ENCODE measurements at places on chromosomes 4 and X. TPM values are rescaled to one million over a fixed set of nuclear protein-coding genes. Genes with fewer than 3 reads are reported as not detected.

DNA sequence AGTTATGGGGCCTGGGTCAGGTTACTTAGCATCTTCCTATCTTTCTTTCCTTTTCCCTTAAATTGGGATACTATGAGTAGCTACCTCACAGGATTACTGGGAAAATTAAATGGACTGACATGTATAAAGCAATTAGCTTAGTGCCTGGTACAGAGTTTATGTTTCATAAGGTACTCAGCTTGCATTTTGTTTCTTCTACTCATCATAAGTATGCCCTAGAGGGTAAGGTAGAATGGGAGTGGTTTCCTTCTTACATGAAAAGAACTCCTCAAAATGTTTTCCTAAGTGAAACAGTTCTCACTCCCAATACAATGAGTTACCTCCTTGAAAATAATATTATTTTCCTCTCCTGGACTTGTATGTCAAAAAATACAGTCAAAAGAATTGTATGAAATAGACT lies 75.7 kb downstream of the NPFFR2 start:
- DNase-seq, result no peak

DNA sequence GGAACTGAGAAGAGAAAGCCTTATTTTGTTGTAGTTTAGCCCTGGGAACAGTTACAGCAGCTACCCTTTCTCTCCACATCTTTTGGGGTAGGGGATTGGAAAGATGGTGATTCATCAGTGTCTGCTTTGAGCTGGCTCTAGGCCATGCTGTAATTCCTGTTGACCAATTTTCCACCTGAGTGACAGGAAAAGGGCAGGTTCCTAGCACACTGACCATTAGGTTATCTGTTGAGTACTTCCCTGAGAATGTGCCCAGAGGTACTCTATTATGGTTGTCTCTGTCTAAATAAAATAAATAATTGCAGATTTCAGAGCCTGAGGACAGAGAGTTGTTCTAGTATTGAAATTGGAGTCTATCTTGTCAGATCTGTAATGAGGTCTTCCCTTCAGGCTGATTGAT lies 109.0 kb downstream of the ENOX2 start:
- no peak for DNase-seq

- no peak for DNase-seq
These were observed 29.6 kb downstream of the REST start for GRCh38 chr4:56937262-56937661.

DNA sequence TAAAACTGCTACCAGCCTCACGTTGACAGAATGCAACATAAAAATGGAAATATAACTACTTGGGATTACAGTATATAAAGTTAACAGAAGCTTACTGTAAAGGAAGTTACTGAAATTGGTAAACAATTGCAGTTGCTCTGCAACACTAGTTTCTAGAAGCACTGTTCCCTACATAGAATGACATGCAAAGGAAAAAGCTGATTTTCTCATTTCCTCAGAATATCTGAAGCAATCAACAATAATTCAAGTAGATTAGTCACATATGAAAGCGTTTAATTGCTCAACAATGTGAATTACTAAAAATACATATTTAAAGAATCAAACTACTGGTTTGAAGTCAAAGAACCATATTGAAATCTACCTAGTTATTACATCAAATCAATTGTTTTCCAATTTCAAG lies 31.8 kb downstream of the PDGFC start:
- DNase-seq, result no peak

GRCh38 chr4:76441881-76442280 lies 6.9 kb downstream of the SHROOM3 start:
- no peak for DNase-seq

DNA sequence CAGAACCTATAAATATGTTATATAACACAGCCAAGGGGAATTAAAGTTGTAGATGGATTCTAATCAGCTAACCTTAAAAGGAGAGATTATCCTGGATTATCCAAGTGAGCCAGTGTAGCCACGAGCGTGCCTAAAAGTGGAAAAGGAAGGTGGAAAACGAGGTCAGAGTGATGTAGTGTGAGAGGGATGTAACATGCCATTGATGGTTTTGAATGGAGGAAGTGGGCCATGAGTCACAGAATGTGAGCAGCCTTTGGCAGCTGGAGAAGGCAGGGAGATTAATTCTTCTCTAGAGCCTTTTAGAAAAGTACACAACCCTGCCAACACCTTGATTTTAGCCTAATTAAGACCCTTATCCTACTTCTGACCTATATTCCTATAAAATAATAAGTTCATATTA lies 149.1 kb downstream of the SLC39A8 start:
- no peak for DNase-seq

GRCh38 chrX:108022491-108023089 lies 22.3 kb upstream of the VSIG1 start:
- DNase-seq, result no peak

- no peak for DNase-seq
These were observed 75.8 kb downstream of the MAGEB10 start for GRCh38 chrX:27883468-27884092.

DNA sequence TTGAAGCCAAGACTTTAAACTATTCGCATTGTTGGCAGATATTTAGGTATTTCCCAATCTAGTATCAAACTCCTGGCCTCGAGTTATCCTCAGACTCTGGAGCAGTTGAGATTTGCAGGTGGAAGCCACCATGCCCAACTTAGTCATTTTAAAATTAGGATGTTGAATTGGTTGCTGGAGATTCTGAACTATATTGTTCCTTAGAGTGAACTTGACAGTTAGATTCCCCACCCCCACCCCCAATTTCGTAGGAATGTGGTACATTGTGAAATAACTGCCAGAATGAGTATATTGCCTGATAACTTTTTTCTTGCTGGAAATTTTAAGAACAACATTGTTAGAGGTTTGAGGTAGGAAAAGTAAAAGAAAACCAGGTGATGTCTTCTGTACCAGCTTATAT lies 2.3 kb downstream of the NOCT start:
- no peak for DNase-seq

Gene MAP3K15
- 4.7 TPM for total RNA-seq

Gene SLC7A11
- 37.7 TPM for total RNA-seq

Gene DMRTC1
- total RNA-seq, result not detected

Gene OPHN1
- 13.1 TPM for total RNA-seq

Measured in Calu3 (cell line).